Esophagus squamous epithelium (tissue), 5 donors: ENCODE measurements at places on chromosomes 1 and 21.

DNA sequence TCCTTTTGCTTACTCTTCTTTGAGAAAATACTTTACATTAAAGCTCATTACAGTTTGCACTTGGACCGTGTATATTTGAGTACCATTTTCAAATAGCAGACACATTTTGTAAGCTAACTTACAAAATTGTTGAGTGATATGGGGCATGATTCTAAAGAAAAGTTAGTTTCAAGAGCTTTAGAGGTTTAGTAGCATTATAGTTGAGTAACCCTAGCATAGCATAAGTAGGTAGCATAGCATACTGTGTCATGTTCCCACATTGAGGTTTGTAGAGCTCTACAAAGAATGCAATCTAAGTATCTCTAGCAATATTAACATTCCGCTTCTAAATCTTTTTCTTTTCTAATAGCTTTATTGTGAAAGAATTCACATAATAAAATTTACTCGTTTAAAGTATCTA is 92.0 kb downstream of the ITSN1 start:
- no peak for DNase-seq

GRCh38 chr1:200453553-200453905 is 43.7 kb upstream of the ZNF281 start:
- DNase-seq, result no peak

DNA sequence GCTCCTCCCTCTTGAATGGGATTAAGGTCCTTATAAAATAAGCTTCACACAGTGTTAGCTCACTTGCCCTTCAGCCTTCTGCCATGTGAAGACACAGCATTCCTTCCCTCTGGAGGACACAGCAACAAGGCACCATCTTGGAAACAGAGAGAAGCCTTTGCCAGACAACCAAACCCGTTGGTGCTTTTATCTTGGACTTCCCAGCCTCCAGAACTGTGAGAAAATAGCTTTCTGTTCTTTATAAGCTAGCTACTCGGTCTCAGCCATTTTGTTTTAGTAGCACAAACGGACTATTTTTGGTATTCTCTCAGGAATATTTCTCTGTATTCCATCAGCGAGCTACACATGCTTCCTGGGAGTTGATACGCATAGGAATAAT is 58.6 kb upstream of the IRF2BP2 start:
- DNase-seq, result no peak

GRCh38 chr1:25183126-25183980 is 48.9 kb downstream of the SYF2 start:
- no peak for DNase-seq

- DNase-seq, result no peak
Measured at GRCh38 chr1:89760496-89760895, 60.3 kb upstream of the LRRC8D start.

- DNase-seq, result no peak
Measured at GRCh38 chr1:89847191-89847729, 26.4 kb downstream of the LRRC8D start.

DNA sequence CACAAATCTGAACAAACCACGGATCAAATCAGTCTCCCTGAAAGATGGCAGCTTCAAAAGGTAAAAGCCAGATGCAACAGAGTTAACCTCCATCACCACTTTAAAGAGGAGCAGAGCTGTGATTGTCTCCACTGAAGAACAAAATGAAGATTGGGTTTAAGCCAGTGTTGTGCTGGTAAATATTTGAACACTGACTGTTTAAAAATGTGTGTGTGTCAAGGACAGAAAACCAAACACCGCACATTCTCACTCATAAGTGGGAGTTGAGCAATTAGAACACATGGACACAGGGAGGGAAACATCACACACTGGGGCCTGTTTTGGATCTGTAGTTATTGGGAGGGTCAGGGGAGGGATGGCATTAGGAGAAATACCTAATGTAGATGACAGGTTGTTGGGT is 83.9 kb downstream of the ST6GALNAC5 start:
- no peak for DNase-seq

- no peak for DNase-seq
Measured at GRCh38 chr1:182257369-182258063, 134.1 kb downstream of the GLUL start.

DNA sequence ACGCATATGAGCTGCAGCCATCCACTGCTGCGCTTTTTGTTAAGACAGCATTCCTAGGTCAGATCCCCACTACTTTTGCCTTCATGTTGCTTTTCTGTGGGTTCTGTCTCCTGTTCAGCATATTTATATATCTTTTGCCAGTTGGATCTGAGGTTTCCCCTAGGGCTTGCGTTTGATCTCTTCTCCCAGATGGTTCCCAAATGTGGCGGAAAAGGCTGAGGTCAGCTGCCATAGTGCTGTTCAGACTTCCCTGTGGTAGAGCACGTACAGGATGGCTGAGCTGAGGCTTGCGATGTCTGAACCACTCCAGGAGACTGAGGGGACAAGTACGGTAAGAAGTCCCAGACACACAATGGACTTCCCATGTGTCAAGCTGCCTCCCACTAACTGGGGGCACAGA is 39.8 kb downstream of the COL6A1 start:
- DNase-seq, result no peak

- no peak for DNase-seq
Measured at GRCh38 chr21:32356874-32357395, 35.9 kb downstream of the URB1 start.

GRCh38 chr1:62613890-62614289 is 16.6 kb downstream of the ANGPTL3 start:
- no peak for DNase-seq

- no peak for DNase-seq
Measured at GRCh38 chr1:38745476-38746401, 113.8 kb downstream of the RRAGC start.

DNA sequence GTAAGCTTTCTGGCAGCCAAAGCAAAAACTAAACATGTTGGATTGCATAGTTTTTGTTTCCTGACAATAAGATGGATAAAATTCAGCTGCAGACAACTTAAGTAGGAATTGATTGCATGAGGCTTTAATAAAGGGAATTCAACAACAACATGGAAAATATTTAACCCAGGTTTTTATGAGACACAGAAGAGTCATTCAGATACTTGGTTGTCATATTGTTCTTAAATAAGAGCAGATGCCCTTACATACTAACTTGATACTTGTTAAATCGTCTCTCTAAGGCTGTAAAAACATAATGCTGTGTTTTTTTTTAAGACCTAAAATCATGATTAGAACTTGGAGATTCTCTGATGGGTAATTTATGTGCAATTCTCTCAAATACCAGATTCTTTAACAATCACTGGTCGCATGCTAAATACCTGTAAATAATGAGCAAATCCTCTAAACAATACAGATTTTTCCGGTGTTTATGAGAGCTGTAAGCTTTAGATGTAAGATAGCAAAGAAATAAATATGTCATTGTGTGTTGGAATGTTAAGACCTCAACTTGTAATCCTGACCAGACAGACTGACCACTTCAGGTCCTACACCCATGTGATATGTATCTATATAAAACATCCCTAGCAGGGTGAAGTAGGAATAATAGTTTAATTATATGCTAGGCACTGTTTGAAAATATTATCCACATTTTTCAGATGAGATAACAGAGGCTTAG is 37.8 kb upstream of the CD34 start:
- DNase-seq, result no peak

GRCh38 chr1:162550925-162551324 is 10.6 kb upstream of the UAP1 start:
- no peak for DNase-seq

DNA sequence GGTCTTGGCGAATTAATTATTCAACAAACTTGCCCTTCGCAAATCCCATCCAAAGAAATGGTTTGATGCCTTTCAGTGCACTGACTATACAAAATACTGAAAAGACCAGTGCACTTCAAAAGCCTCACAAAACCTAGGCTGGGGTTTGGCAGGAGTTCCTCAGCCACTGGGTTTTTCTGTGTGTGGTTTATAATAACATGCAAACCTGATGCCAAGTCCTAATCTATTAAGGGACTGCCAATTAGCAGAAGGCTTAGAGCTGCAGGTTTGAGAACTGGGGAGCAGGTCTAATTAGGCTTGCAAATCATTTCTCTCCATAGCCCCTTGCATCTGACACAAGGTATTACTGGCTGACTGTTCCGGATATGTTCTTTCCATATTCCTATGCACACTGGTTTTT is 27.7 kb downstream of the PLPP3 start:
- no peak for DNase-seq

- DNase-seq, result no peak
Measured at GRCh38 chr1:7002728-7003127, 217.5 kb downstream of the CAMTA1 start.

- DNase-seq, result no peak
Measured at GRCh38 chr1:184823080-184823479, 68.4 kb upstream of the EDEM3 start.

GRCh38 chr1:85451236-85451830 is 13.6 kb downstream of the DDAH1 start:
- no peak for DNase-seq

- DNase-seq, result no peak
Measured at GRCh38 chr21:45409466-45410150, 4.6 kb downstream of the COL18A1 start.

- no peak for DNase-seq
Measured at GRCh38 chr1:153396461-153396860, 5.6 kb upstream of the S100A8 start.

- no peak for DNase-seq
Measured at GRCh38 chr1:196090226-196090625, 518.0 kb downstream of the KCNT2 start.

- DNase-seq, result no peak
Measured at GRCh38 chr1:214135886-214136285, 145.1 kb upstream of the SMYD2 start.

DNA sequence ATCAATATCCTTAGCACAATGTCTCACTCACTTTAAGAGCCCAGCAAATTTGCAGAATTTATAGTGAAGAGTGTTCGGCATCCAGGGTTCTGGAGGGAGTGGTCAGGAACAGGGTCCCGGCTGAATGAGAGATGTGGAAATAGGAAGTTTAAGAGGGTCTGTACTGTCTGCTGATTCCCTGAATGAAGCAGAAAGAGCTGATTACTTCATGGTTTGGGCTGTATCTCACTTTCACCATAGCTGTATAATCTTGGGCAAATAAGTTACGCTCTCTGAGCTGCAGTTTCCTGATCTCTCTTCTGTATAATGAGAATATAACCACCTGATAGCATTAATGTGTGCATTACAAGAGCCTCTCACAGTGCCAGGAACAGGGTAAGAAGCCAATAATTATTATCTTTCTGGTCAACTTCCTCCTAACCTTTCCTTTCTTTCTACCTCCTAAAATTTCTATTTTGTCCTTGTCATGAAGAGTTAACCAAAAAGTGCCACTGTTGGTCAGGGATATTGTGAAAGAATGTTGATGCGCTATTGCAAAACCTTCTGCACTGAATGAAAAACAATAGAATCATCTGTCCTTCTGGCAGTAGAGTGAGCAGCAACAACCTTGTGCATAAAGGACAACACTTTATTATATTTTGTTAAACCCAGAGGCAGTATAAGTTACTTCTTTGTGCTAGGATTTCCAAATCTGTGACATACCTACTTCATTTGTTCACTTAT is 14.7 kb upstream of the PTGFR start:
- no peak for DNase-seq

DNA sequence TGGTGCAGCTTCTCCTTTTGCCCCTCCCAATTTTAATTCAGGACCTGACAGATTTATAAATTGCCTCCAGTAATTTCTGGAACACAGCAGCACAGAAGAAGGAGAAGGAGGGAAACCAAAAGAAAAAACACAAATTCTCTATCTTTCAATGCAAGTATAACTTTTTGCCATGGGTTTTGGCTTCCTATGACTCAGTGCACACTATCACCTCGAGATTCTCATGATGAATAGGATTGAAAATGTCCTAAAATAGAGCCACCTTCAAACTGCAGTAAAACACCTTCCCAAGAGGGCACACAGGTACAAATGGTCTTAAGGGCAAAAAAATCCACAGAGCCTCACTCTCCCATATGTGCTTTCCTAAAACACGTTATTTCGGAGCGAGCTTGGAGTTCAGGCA is 113.6 kb downstream of the HLCS start:
- DNase-seq, result no peak

GRCh38 chr1:231706934-231707333 is 80.3 kb downstream of the DISC1 start:
- no peak for DNase-seq

- no peak for DNase-seq
Measured at GRCh38 chr1:32228771-32229170, 6.6 kb downstream of the EIF3I start.

- DNase-seq, result no peak
Measured at GRCh38 chr1:196381544-196381943, 226.7 kb downstream of the KCNT2 start.

DNA sequence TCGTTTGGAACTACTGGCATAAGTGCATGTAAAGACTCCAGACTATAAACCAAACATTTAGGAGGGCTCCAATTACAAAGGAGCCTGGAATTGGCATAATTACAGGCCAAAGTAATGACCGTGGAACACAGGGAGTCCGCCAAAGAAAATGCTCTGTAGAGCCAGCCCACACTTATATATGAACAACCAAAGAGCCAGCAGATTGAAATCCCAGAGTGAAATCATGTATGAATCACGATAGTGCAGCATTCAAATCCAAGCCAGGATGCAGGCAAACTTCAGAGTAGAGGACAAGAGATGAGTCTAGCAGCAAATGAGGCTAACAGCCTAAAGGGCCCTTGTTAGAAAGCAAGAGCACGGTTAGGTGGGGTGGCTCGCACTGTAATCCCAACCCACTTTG is 13.1 kb downstream of the VPS26C start:
- DNase-seq, result no peak

GRCh38 chr1:204288021-204288588 is 71.6 kb downstream of the PLEKHA6 start:
- DNase-seq, result no peak

- DNase-seq, result no peak
Measured at GRCh38 chr1:10789047-10789791, 7.2 kb downstream of the CASZ1 start.

DNA sequence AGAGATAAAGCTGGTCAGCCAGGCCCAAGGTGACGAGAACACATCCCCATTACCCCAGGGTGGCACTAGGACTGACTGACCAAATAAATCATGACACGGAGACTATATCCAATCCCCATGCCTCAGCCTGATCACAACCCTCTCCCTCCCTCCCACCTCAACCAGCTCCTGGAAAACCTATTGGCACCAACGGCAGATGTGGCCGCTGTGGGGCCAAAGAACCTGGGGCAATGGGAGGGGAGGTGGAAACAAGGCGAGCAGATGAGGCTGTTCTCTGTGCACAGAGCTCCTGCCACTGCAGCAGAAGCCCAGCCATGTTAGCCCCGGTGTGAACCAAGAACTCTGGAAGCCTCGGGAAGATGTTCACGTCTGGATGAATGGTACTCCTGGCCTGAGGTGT is 77.6 kb downstream of the CD247 start:
- DNase-seq, result no peak

GRCh38 chr1:15332525-15332924 is 77.2 kb upstream of the EFHD2 start:
- no peak for DNase-seq
